Renal cortex interstitium (tissue), 15 donors: ENCODE measurements at places on chromosomes 1 and 21.

DNA sequence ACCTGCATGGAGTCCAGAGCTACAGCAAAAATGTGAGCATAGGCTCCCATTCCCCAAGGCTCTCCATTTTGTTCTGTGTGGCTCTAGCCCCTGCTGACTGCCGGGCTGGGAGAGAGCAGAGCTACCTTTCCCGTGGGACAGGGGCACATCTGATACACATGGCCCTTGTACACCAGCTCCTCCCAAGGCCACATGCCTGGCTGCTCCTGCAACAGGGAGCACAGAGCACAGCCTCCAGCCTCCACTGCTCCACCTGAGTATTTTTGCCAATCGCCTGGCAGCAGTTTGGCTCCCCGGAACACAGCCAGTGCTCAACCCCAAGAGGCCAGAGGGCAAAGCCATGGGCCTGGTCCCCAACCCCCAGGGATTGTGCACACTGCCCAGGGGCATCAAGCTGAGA lies 146.5 kb downstream of the CHD1L start:
- no peak for DNase-seq

GRCh38 chr1:201350884-201351283 lies 26.6 kb downstream of the TNNT2 start:
- no peak for DNase-seq

DNA sequence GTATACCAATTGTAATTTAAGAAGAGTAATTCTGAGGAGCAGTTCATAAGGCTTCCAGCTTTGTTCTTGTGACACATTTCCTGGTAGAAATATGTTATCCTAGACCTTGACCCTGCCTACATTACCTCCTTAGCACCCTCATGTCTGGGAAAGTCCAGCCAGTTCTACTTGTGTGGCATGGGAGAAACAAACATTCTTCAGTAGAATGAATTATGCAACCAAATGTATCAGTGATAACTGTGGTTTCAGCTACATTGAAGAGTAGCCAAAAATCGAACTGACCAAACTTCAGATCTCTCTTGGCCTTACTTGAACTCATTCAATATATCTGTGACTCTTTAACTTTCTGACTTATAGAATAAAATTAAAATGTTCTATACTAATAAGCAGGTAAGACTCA lies 308.1 kb upstream of the LYPLAL1 start:
- no peak for DNase-seq

DNA sequence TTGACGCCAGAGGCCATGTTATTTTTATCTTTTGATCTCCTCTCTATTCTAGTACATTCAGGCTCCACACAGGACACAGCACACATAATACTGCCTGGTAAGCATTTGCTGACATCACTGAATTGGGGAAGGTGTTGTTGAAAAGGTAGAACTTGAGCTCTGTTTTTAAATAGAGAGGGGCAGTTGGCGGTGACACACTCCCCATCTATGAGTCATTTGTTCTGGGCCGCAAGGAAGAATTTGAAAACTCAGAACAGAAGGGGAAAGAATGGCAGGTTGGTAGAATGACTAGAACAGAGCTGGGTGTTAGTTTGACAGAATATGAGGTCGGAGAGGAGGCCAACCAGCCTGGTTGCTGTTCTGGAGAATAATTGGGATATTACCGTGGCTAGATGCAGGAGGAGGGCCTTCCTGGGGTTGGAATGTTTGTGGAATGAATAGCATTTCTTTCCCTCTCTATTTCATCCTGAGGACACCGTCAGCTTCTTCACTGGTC lies 52.1 kb upstream of the ERRFI1 start:
- DNase-seq = no peak

GRCh38 chr1:236090741-236091147 lies 25.9 kb upstream of the NID1 start:
- DNase-seq = no peak

GRCh38 chr21:36695671-36696389 lies 3.1 kb upstream of the SIM2 start:
- no peak for DNase-seq

GRCh38 chr1:40818264-40818961 lies 34.8 kb downstream of the KCNQ4 start:
- no peak for DNase-seq

DNA sequence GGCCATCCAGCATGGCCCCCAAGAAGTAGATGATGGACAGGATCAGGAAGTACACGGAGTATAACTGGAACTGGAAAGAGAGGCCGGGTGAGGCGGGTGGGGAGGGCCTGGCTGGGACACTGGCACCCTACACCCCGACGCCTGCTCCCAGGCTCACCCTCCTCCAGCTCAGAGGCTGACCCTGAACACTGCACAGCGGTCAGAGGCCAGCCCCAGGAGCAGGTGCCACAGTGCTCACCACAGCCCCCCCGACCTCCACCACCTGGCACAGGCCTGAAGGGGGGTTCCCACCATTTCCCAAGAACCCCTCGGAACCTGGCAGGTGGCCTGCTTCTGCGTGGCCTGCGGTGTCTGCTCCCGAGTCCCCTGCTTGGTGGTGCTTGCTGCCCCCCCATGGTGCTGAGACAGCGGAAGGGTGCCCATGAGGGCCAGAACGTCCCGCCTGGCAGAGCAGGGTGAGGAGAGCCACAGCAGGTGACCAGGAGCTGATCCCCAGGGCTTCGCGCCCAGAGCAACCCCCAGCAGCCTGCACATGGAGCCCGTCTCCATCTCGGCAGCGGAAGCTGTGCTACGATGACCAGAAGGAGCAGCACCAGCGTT lies 26.1 kb downstream of the SLC19A1 start:
- DNase-seq = no peak

- no peak for DNase-seq
Measured at GRCh38 chr1:35287807-35288640, 19.5 kb downstream of the ZMYM4 start.

DNA sequence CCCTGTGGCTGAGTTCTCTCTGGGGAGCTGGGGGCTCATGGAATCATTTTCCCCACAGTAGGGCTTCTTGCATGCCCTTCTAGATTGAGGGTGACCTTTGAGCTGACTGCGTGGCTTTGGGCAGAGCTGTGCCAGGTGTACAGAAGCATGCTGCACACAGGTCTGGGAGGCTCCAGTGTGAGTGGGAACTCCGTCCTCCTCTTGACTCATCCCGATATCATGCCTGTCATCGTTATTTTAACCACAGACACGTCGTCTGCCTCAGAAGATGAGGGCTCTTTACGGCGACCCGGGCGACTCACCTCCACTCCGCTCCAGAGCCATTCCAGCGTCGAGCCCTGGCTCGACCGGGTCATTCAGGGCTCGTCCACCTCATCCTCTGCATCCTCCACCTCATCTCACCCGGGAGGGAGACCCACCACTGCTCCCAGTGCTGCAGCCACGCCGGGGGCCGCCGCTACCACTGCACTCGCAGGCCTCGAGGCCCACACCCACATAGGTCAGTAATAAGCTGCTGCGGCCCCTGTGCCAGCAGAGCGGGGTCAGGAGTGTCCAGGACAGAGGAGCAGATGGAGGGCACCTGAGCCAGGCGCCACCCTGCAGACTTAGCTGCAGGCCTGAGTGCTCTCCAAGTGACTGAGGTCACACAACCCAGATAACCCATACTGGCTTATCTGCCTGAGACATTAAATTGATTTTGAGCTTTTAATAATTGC lies 39.8 kb downstream of the DIP2A start:
- DNase-seq = no peak

GRCh38 chr1:115251340-115251748 lies 86.7 kb downstream of the NGF start:
- DNase-seq = no peak

DNA sequence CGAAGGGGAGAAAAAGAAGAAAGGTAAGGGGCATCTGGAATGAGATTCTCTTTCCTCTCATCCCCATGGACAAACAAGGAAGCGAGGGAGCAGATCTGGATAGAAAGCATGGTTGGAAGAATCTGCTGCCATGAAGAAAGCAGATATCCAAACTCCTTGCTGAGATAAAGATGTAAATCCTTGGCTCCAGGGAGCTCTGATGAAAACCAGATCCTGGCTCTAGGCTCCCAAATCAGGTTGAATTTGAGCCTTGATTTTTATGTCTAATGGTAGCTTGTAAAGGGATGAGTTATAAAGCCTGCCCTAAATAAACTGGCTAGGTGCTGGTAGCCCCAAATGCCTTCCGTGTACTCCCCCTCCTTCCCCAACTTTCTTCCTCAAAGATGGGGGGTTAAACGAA lies 64.1 kb upstream of the LAX1 start:
- DNase-seq = no peak

- DNase-seq = no peak
Measured at GRCh38 chr1:226728448-226728847, 10.6 kb downstream of the ITPKB start.

DNA sequence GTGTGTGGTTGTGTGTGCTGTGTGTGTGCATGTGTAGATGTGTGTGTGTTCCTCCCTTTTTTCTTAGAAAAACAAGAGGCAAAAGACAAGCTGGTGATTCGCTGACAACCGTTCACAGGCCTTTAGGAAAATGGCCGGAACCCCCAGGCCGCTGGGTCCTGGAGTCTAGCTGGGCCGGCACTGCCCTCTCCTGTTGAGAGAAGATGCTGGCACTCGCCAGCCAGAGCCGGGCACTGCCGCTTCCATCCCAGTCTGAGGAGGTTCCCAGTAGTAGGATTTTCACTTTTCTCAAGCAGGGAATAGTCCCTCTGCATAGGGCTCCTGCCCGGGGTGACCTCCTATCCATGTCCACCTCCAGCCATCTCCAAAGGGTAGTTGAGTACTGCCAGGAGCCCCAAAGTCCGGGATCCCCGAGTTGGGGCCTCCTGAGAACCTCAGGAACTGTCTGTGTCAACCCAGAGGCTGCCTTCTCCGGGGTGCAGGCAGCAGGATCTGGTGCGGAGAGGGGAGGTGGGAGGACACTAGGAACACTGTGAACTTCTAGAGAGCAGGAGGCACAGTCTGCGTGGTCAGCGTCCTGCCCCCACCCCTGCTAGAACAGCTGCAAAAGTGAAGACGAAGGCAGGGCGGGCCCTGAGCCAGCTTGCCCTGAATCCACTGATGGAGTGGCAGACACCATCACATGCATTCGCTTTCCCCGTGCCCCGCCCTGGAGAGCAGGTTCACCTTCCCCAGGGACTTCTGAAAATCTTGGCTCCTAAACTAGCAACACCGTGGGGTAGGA lies 44.1 kb upstream of the ARHGEF16 start:
- no peak for DNase-seq

GRCh38 chr1:44630116-44630515 lies 44.2 kb downstream of the TMEM53 start:
- no peak for DNase-seq

DNA sequence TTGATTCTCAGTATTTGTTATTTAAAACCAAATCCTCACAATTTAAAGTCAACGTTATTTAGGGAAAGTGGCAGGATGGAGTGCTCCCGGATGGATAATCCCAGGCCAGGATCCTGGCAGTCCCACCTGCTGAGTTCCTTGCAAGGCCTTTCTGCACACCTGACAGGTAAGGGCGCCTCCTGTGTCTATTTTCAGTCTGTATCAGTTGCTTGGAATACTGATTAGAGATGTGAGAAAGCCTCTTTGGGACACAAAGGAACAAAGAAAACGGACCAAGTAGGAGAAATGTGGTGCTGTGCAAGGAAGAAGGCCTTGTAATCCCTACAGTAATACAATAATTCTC lies 12.2 kb downstream of the STYXL2 start:
- DNase-seq = no peak

GRCh38 chr1:155073377-155074242 lies 5.0 kb upstream of the EFNA3 start:
- no peak for DNase-seq

GRCh38 chr21:38355353-38355752 lies 98.6 kb downstream of the KCNJ15 start:
- no peak for DNase-seq

- no peak for DNase-seq
Measured at GRCh38 chr1:6456800-6457466, 9.0 kb downstream of the TNFRSF25 start.

DNA sequence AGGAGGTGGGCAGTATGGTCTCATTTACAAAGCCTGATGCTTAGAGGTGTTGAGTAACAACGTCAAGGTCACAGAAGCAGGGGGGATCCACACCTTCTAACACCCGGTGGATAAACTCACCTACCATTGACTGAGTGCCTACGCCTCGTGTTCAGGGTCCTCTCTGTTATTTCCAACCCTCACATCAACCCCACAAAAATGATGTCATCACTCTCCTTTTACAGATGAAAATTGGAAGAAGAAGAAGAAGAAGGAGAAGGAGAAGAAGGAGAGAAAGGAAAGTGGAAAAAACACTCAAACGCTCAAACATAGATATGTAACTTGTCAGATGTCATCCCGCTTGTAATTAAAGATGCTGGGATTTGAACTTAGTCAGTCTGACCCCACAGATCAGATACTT lies 653 bp upstream of the KCNN3 start:
- DNase-seq = no peak

GRCh38 chr1:234875328-234875952 lies 253.2 kb downstream of the TOMM20 start:
- DNase-seq = no peak

- no peak for DNase-seq
Measured at GRCh38 chr1:45568421-45568820, 15.4 kb upstream of the NASP start.

GRCh38 chr21:38114717-38115333 lies 142.0 kb upstream of the KCNJ15 start:
- no peak for DNase-seq

- DNase-seq = no peak
Measured at GRCh38 chr1:165633614-165634013, 2.6 kb downstream of the MGST3 start.

- DNase-seq = no peak
Measured at GRCh38 chr1:118979754-118980575, 8.2 kb downstream of the TBX15 start.

GRCh38 chr1:43872280-43872679 lies 61.3 kb upstream of the ARTN start:
- no peak for DNase-seq

GRCh38 chr1:61387829-61388228 lies 305.5 kb downstream of the NFIA start:
- DNase-seq = no peak

GRCh38 chr1:214364386-214364785 lies 83.4 kb downstream of the SMYD2 start:
- no peak for DNase-seq

GRCh38 chr1:30162565-30162964 lies 560.8 kb downstream of the MATN1 start:
- no peak for DNase-seq

DNA sequence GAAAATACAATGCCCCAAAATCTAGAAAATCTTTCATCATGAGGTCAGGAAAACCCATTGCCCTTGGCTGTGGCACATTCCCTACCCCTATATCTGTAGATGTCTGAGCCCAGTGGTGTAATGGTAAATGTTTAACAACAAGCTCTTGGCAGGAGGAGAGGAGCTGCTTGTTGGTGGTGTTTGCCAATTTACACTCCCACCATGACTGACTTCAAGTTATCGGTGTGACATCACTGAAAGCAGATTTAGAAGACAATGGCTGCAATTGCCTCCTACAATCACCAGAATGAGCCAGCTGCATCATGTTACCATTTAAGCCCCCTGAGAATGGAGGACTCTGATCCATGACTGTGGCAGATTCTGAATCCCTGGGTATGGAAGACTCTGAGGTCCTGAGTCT lies 70.9 kb downstream of the SDC3 start:
- no peak for DNase-seq
